ENCODE measurements at places on chromosomes 3 and 15.

DNA sequence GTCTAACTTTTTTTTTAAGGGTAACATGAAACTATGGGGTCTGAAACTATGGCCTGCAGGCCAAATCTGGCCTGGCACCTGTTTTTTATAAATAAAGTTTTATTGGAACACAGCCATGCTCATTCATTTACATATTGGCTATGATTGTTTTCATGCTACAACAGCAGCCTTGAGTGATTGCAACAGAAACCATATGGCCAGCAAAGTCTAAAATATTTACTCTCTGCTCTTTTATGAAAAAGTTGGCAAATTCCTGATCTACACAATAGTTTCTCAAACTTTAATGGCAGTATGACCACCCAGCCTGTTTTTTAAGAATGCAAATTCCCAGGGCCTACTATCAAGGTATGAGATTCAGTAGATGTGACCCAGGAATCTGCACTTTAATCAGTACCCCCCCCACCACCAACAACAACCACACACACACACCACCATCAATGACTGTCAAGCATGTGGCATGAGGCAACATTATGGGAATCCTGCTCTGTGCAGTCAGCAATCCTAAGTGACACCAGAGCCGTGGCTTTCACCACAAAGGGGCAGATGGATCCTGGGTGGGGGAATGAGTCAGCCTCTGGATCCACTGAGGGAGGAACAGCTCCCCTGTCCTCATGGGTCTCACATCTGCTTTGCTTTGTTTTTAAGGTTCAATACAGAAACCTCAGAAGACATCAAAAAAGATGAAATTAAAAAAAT, 142.8 kb downstream of the NTRK3 start:
- no peak for DNase-seq

GRCh38 chr15:81175496-81175895, 21.2 kb upstream of the IL16 start:
- DNase-seq, result no peak

DNA sequence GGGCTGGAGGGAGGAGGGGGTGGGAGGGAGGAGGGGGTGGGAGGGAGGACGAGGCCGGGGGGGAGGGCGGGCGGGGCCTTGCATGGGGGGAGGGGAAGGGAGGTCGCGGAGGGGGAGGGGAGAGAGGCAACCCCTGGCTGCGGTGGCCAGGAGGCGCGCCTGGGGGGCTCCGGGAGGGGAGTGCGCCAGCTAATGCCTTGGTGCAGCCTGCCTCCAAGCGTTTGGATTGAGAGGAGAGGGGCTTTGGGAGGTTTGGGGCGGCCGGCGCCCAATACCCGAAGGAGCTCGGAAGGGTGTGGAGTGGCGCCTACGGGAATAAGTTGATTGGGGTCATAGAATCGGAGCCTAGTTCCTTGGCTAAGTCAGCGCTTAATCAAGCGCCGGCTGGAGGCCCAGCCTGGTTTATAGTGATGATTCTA, 557 bp downstream of the TFG start:
- DNase-seq, result peak; percentile 33

- DNase-seq, result no peak
Observed at GRCh38 chr3:39209329-39209970, 17.1 kb upstream of the XIRP1 start.

- DNase-seq, result no peak
Observed at GRCh38 chr15:49528289-49528688, 92.3 kb downstream of the FAM227B start.

GRCh38 chr3:30658328-30659052, 52.1 kb downstream of the TGFBR2 start:
- DNase-seq, result no peak

DNA sequence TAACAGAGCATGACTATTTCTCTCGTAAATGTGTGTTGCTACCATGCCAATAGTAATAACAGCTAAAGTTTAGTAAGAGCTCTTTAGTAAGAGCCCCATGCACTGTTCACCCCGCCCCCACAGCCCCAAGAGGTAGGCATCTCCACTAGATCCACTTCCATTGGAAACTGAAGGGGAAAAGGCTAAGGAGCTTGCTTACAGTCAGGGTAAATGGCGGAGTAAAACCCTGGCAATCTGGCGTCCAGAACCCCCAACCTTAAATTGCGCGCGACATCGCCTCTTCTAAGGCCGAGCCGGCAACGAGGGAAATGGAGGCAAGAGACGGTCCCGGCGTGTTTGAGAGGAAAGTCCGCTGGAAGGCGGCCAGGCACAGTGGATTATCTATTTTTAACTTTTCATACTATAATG, 654 bp upstream of the C3orf38 start:
- DNase-seq, result peak; percentile 43

DNA sequence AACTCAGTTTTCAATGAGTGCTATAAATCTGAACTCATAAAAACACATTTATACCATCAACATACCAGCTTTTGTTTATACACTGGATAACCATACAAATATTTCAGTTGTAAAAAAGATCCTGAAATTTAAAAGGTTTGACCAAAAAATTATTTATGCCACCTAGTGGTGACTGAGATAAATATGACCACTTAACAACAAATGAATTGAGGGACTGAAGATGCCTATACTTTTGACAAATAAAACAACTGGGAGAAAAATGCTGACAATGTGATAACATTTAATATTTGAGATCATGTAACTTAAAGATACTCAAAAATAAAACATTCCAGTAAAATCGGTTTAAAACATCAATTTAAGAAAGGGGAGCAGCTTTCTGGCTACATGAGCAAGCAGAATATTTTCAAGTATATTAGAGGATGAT, 30.4 kb downstream of the ATG3 start:
- DNase-seq, result no peak

DNA sequence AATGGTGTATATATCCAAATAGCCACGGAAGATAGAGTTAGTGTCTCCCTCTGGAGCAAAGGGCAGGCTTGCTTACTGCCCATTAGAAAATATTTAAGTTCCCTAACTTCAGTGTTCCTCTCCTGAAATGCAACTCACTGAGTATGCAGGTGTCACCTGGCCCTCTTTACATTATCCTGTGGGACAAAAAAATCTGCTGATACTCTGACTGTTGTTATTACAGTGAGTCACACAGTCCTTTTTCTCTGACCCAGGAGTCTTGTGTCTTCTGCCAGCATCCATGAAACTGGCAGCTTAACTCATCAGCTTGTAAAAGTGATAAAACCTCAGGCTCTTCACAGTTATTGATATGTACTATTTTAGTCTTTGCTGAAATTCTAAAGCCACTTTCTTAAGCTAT, 42.2 kb upstream of the RASGRF1 start:
- no peak for DNase-seq

DNA sequence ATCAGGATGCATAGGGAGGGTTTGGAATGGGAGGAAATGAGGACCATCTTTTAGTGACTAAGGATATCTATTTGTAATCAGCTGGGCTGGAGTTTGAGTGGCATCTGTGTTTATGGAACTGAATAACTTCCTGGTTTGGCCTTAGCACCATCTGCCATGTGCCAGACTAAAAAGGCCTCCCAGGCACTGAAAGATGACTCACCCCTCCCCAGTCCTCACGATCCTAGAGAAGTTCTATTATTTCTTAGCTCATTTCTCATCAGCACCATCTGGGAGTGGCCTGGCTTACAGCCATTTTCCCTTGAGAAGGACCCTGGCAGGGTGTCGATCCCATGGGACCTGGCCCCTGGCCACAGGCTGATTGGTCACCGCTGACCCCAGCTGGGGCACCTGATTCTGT, 23.9 kb upstream of the CTXND1 start:
- no peak for DNase-seq

GRCh38 chr15:50181969-50182218, at the start of gene SLC27A2:
Gene SLC27A2, plus strand, starts transcription at chr15:50182196. Its CDS starts 232 bp downstream, at chr15:50182428.
- DNase-seq, result no peak

DNA sequence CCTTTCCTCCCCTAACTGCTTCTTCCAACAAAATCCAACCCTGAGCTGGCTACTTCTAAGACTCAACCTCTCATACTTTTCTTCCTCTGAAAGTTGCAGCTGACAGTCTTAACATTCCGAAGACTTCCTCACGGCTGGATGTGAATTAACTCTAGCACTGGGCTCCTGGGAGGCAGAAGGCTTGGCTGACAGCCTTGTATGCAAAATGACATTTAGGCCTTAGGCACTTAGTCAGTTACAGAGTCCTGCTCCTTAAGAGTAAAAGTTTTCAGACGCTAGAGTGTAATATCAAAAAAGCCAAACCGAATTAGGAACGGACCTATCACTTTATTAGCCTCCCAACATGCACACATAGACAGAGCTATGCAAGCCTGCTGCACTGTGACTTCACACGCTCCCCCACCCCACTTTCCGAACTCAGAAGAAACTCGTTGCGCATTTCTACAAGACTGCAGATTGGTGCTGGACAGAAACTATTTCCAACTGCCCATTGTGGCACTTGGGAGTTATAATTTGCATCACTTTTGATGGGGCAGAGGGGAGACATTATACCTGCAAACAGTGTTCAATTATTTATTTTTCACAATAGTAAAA, 15.5 kb upstream of the ANXA2 start:
- DNase-seq, result no peak

- no peak for DNase-seq
Observed at GRCh38 chr15:101664303-101664913, 12.2 kb upstream of the TM2D3 start.

All from stimulated activated CD4-positive, alpha-beta T cell treated with anti-CD3 and anti-CD28 coated beads, Interleukin-12 subunit alpha, Interleukin-12 subunit beta, amount 100 ng/mL, for 4 hours (primary cell).